ENCODE measurements at places on chromosomes 11 and 22. TPM values are rescaled to one million over a fixed set of nuclear protein-coding genes. Genes with fewer than 3 reads are reported as not detected.

DNA sequence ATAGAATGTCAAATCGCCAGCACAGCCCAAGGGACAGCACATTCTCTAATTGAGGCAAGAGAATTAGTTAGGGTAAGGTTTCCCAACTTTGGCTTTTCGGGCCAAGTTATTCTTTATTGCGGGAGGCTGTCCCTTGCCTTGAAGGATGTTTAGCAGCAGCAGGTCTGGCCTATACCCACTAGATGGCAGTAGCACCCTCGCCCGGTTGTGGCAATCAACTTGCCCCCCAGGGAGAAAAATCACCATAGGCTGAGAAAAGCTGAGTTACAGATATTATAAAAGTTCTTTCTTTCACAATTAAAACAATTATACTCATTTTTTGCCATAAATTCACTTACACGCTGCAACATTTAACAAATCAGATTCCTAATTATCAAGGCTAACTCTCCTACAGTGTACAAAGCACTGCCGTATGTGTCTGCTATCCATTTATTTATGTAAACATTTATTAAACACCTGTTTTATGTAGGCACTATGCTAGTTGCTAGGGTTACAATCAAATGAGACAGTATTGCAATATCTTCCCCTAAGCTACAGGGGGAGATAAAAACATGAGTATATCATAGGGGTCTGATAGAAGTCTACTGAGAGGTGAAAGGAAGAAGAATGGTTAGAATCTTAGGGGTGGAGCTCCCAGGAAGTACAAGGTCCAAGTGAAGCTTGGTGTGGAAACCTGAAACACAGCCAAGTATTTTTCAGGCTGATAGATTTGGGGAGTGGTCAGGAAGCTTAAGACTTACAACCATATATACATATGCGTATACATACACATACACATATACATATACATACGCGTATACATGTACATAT lies 452.3 kb downstream of the RAB38 start:
- DNase-seq: no peak

DNA sequence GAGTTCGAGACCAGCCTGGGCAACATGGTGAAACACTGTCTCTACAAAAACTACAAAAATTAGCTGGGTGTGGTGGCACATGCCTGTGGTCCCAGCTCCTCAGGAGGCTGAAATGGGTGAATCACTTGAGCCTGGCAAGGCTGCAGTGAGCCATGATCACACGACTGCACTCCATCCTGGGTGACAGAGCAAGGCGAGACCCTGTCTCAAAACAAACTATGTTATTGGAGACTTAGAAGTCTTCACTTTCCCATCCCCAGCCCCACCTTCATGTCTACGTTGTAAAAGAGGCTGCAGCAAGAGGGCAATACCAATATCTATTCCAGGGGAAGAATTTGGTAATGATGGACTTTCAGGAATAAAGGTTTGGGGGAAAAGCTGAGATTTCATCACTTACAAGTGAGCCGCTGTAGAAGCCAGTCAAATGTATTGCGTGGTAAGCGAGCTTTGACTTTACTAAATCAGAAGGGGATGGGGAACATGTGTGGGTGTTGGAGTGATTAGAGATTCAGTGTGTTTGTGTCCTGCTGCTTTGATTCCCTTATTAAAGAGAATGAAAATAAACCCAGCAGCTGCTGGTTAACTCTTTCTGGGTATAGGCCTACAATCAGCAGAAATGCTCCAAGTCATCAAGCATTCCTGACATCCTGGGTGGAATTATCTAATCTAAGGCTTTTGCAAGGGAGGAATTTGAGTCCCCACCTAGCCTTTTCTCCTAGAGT lies 53.7 kb downstream of the UBASH3B start:
- peak; percentile 89 for DNase-seq

DNA sequence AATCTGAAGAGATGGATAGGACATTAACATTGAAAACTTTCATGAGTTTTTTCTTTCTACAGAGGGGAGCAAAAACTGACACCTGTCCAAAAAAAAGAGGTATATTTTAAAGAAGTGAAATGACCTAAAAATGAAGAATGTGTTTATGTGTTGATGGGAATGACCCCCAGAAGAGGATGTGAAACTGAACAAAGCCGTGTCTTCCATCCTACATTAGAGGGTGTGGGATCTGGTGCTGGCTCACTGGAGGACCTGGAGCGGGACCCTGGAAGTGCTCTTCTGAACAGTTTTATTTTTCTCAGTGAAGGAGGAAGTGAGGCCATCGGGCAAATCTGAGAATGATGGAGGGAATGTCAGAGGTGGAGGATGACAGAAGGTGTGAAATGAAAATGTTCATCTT lies 470.1 kb downstream of the NTM start:
- no peak for DNase-seq

DNA sequence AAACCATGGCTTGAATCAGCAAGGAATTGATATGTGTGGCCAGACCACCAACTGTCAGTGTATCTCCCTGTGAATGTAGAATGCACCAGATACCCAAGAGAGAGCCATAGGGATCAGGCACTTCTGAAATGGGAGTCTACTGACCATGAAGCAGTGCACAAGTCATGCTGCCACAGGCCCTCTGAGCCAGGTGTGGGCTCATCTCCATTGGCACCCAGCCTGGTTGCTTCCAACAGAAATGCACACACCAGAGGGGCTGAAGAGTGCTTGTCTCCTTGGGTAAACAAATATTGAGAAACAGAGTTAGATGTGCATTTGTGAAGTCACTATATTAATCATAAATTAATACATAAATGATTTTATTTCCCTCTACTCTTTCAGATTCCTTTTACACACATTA lies 28.4 kb upstream of the PANX1 start:
- no peak for DNase-seq

GRCh38 chr11:94731880-94732601 lies 36.1 kb upstream of the AMOTL1 start:
- peak; percentile 52 for DNase-seq

- DNase-seq: no peak
Measured at GRCh38 chr11:67496113-67496512, 9.1 kb downstream of the PITPNM1 start.

GRCh38 chr11:26622181-26622580 lies 50.1 kb upstream of the MUC15 start:
- no peak for DNase-seq

GRCh38 chr22:36386351-36386899 lies 1.3 kb downstream of the MYH9 start:
- no peak for DNase-seq

- no peak for DNase-seq
Measured at GRCh38 chr11:70595452-70595851, 197.1 kb downstream of the CTTN start.

DNA sequence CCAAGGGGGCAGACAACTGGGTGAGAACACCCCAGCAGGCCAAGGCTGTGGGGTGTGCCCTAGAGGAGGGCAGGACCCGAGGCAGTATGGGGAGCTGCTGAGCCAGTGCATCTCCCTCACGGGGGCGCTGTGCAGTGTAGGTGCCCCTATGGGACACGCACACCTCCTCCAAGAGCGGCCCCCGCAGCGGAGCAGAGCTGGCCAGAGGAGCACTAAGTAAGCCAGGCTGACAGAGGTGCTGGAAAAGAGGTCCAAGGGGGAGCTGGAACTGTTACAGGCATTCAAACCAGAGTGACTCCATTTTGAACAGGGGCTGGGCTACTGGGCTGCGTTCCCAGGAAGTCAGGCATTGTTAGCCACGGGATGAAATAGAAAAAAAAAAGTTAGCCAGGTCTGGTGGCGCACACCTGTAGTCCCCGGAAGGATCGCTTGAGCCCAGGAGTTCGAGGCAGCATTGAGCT lies 41.8 kb downstream of the TST start:
- DNase-seq: peak; percentile 2

- no peak for DNase-seq
Measured at GRCh38 chr11:96448225-96448624, 58.4 kb downstream of the JRKL start.

- no peak for DNase-seq
Measured at GRCh38 chr22:20965104-20965887, 1.8 kb upstream of the AIFM3 start.

The PYGM gene
- not detected for total RNA-seq

The DENND6B gene
- total RNA-seq: 11.9 TPM

The POTEH gene
- not detected for total RNA-seq

The CNGA4 gene
- 0.25 TPM for total RNA-seq

The CCDC89 gene
- 5.8 TPM for total RNA-seq

The DUSP8 gene
- total RNA-seq: 1.9 TPM

The OR52A1 gene
- total RNA-seq: not detected

The UQCR10 gene
- 89.1 TPM for total RNA-seq

The KRTAP5-10 gene
- not detected for total RNA-seq

The P2RY2 gene
- total RNA-seq: 4.3 TPM

The APOL3 gene
- total RNA-seq: 10.4 TPM

The APOA5 gene
- total RNA-seq: not detected

Data from renal cortical epithelial cell (primary cell).